H1 (cell line): ENCODE measurements at places on chromosomes 5 and 9.

GRCh38 chr5:176693477-176693851, 46.2 kb downstream of the TSPAN17 start:
- H3K27me3 ChIP-seq: no peaks in the 10 kb centered on the region; the same call in none of the 2 replicates
- no peak overlapping the region for H3K4me3 ChIP-seq
- no peaks in the 10 kb centered on the region for H3K36me3 ChIP-seq
- peaks cover 23% of the 10 kb centered on the region for H3K4me1 ChIP-seq

GRCh38 chr9:98081477-98082219, 25.1 kb downstream of the NANS start:
- peaks cover 13% of the 10 kb centered on the region; the same call in 1 of the 2 replicates for H3K36me3 ChIP-seq
- H3K4me1 ChIP-seq: peaks cover 7% of the 10 kb centered on the region
- no peak for DNase-seq
- no peak overlapping the region for H3K4me3 ChIP-seq
- H3K27ac ChIP-seq: no peak overlapping the region
- H3K27me3 ChIP-seq: no peaks in the 10 kb centered on the region

DNA sequence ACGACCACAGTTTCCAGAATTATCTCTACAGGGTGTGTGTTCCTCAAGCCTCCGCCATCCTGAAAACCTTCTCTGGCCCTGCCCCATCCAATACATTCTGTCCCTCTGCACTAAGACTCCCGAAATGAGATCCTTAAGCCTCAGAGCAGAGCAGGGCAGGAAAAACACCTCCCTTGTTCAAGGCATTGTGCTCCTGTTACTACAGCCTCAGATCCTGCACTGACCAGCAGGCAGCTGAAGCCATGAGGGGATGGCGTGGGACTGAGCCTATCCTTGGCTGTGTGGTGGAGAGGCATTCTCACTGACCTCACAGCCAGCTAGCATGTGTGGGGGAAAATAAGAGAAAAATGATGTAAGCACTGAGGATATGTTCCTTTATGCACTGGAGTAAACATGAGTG, 106.7 kb upstream of the PHYKPL start:
- no peaks in the 10 kb centered on the region for H3K27me3 ChIP-seq
- no peaks in the 10 kb centered on the region for H3K36me3 ChIP-seq
- no peak overlapping the region for H3K4me3 ChIP-seq
- no peaks in the 10 kb centered on the region for H3K4me1 ChIP-seq

GRCh38 chr9:19231126-19231903, 822 bp downstream of the DENND4C start:
- no peaks in the 10 kb centered on the region for H3K27me3 ChIP-seq
- H3K27ac ChIP-seq: peak overlapping the region; percentile 87; the same call in 1 of the 2 replicates
- DNase-seq: no peak
- H3K36me3 ChIP-seq: no peaks in the 10 kb centered on the region
- no peaks in the 10 kb centered on the region; the same call in 1 of the 2 replicates for H3K4me1 ChIP-seq

DNA sequence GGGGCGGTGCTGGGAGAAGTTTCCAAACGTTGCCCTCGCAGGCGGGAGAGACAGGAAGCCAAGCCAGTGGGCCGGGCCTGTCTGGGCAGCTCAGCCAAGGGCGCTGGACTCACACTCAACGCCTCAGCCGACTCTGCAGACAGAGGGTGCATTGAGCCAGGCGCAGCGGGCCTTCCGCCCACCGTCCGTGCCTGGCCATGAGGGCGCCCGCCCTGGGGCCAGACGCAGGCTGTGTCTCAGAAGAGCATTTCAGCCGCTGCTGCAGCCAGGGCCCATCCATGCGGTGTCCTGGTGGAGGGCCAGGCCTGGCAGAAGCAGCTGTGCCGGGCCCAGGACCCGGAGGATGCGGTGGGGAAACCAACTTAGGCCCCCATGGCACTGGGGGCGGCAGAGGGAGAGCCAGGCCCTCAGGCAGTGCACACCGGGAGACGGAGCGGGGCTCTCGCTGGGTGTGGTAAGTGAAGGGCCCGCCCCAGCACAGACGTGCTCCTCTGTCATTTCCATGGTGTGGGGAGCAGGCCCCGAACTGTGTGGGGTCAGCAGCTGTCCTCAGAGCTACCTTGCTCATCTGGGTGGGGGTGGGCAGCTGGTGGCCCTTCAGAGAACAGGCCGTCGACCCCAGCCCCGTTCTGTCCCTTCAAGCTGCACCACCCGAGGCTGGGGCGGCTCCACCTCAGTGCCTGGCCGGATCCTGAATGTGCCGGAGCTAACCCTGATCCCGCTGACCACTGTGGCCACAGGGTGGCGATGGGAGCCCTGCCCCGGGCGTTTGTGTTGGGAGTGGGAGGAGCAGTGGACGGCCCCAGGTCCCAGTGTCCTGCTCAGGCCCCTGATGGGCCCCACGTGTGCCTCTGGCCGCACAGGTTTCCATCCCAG, 18.0 kb downstream of the DNLZ start:
- peak; percentile 82 for DNase-seq
- H3K27ac ChIP-seq: peak overlapping the region; percentile 7; the same call in 1 of the 2 replicates
- no peaks in the 10 kb centered on the region for H3K4me1 ChIP-seq
- no peaks in the 10 kb centered on the region for H3K36me3 ChIP-seq

GRCh38 chr5:137032929-137033328, 466.2 kb downstream of the SPOCK1 start:
- H3K4me3 ChIP-seq: no peak overlapping the region
- no peaks in the 10 kb centered on the region for H3K27me3 ChIP-seq
- no peak overlapping the region for H3K27ac ChIP-seq
- H3K4me1 ChIP-seq: 0 out of 2 replicates have a peak, but pooled peaks cover 2% of the 10 kb centered on the region
- DNase-seq: no peak
- no peaks in the 10 kb centered on the region for H3K36me3 ChIP-seq

DNA sequence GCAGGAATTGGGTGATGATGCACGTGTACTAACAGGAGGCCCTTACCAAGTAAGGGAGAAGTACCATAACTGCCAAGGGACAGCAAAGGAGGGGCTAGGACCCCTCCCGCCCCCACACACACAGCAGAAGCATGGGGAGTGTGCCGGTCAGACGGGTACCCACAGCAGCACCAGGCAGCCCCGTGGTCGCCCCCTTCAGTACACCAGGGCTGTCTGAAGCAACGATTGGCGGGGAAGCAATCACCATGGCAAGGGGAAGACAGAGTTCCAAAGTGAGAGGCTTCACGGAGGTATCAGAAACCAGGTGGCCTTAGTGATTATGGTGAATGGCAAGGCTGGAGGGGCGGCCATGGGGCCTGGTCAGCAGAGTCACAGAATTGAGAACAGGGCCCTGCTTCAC, 72.2 kb downstream of the CAMSAP1 start:
- H3K36me3 ChIP-seq: no peaks in the 10 kb centered on the region
- H3K27me3 ChIP-seq: no peaks in the 10 kb centered on the region
- H3K4me3 ChIP-seq: no peak overlapping the region
- H3K4me1 ChIP-seq: peaks cover 8% of the 10 kb centered on the region
- DNase-seq: no peak
- no peak overlapping the region for H3K27ac ChIP-seq
